Stimulated activated CD8-positive, alpha-beta memory T cell treated with anti-CD3 and anti-CD28 coated beads, Interleukin-7, amount 100 ng/mL, for 4 hours (primary cell): ENCODE measurements at places on chromosomes 5 and 9.

- DNase-seq: no peak
These were observed 116.0 kb downstream of the KCNN2 start for GRCh38 chr5:114477816-114478334.

- no peak for DNase-seq
These were observed 219.4 kb downstream of the ATPSCKMT start for GRCh38 chr5:10030219-10030831.

DNA sequence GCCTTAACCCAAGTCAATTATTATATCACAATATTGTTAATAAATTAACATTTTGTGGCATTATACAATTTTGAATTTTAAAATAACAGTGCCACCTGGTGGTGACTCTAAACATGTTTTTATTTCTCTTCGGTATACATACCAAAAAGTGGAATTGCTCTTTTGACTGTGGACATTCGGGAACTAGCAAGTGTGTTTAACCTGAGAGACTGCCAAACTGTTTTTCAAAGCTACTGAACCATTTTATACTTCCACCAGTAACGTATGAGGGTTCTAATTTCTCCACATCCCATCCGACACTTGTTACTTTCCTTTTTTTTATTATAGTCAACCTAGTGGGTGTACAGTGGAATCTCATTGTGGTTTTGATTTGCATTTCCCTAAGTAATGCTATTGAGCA, 18.3 kb upstream of the HSDL2 start:
- no peak for DNase-seq

DNA sequence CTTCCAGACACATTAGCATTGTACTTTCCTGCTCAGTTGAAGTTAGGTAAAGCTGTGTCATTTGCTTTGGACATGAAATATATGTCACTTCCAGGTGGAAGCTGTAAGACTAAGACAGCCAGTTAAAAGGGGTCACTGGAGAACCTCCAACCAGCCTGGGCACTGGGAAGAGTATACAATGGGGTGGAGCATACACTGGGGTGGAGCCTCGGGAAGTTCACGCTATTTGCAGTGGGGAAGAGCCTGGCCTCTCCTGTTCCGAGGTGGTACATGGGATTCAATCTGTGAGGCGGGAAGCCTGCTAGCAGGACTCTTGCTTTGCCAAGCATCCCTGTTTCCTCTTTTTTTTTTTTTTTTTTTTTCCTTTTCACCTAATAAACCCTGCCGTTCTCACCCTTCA, 145.3 kb downstream of the TTC39B start:
- no peak for DNase-seq

- no peak for DNase-seq
These were observed at the start of gene MCTP1 for GRCh38 chr5:95284572-95285408. Gene MCTP1, minus strand, starts transcription at chr5:95285094.

DNA sequence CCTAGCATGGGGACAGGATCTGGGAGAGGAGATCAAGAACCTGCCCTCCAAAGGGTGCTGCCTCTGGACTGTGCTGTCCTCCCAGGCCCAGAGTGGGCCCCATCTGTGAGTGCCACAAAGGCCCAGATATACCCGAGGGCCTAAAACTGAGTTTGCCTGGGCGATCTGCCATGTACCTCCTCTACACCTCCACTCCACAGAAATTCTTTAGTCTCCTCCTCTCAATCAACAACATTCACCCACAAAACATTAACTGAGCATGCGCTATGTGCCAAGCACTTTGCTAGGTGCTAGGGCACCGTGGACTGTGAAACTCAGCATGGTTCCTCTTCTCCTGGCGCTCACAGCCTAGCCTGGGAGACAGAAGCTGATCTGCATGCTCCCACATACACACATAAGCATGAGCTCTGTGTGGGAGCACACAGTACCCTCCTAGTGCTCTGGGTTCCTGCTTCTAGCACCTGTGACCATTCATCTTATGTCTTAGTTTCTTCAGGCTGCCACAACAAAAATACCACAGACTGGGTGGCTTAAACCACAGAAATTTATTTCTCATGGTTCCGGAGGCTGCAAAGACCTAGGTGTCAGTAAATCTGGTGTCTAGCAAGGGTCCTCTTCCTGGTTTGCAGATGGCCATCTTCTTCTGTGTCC, 82.0 kb upstream of the FSTL4 start:
- DNase-seq: no peak

- DNase-seq: peak; percentile 73
These were observed 123.1 kb downstream of the RXRA start for GRCh38 chr9:134449180-134449916.
